ENCODE measurements at places on chromosomes 11 and 22.

GRCh38 chr11:66417000-66417399 lies 3.8 kb upstream of the NPAS4 start:
- no peak overlapping the region for H3K4me3 ChIP-seq
- no peak for DNase-seq
- H3K27me3 ChIP-seq: peaks cover 10% of the 10 kb centered on the region
- H3K36me3 ChIP-seq: no peaks in the 10 kb centered on the region

GRCh38 chr11:126352934-126353801 lies 2.3 kb upstream of the ST3GAL4 start:
- H3K27ac ChIP-seq: peak overlapping the region; percentile 96
- peaks cover 65% of the 10 kb centered on the region for H3K4me1 ChIP-seq
- H3K27me3 ChIP-seq: no peaks in the 10 kb centered on the region

GRCh38 chr22:36966851-36967540 lies 52.3 kb downstream of the TST start:
- no peak for DNase-seq
- H3K27ac ChIP-seq: no peak overlapping the region
- peaks cover 62% of the 10 kb centered on the region for H3K27me3 ChIP-seq
- no peak overlapping the region for H3K4me3 ChIP-seq
- H3K36me3 ChIP-seq: no peaks in the 10 kb centered on the region

- H3K27ac ChIP-seq: no peak overlapping the region
- H3K4me1 ChIP-seq: peaks cover 22% of the 10 kb centered on the region
- DNase-seq: peak; percentile 86
- peak overlapping the region; percentile 91 for H3K4me3 ChIP-seq
- H3K27me3 ChIP-seq: no peaks in the 10 kb centered on the region
Measured at GRCh38 chr22:31944700-31945442, 536 bp downstream of the YWHAH start.

GRCh38 chr11:109490953-109491635 lies 69.1 kb downstream of the C11orf87 start:
- no peak overlapping the region for H3K4me3 ChIP-seq
- no peaks in the 10 kb centered on the region for H3K36me3 ChIP-seq
- peaks cover 8% of the 10 kb centered on the region for H3K27me3 ChIP-seq
- peaks cover 4% of the 10 kb centered on the region for H3K4me1 ChIP-seq
- H3K27ac ChIP-seq: no peak overlapping the region

DNA sequence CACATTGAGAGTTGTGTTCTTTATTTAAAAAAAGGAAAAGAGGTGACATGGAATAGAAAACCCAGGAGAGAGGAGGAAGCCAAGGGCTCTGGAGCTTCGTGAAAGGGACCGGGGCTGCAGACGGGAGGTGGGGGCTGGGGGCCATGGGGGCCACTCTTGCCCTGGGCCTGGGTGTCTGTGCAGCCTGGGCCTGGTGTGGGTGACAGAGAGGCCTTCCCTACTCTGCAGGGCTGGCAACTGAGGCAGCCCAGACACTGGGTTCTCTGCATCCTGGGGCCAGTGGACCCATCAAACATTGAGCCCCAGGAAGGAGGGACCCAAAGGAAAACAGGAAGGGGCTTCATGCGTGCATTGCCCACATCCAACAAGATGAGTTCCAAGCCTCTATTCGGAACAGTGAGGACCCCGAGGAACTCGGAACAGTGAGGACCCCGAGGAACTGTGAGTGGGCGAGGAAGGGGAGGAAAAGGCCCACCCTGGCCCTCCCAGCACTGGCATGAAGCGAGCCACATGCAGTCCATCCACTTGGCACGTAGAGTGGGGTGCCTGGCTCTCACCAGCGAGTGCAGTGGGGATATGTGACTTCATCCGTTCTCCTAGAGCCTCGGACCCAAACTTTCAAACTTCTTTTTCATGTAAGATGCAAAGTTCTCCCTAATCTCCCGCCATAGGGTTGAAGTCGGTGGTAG lies 1121.6 kb downstream of the BRD1 start:
- no peaks in the 10 kb centered on the region for H3K4me1 ChIP-seq
- no peak overlapping the region for H3K4me3 ChIP-seq
- H3K36me3 ChIP-seq: no peaks in the 10 kb centered on the region
- no peaks in the 10 kb centered on the region for H3K27me3 ChIP-seq

DNA sequence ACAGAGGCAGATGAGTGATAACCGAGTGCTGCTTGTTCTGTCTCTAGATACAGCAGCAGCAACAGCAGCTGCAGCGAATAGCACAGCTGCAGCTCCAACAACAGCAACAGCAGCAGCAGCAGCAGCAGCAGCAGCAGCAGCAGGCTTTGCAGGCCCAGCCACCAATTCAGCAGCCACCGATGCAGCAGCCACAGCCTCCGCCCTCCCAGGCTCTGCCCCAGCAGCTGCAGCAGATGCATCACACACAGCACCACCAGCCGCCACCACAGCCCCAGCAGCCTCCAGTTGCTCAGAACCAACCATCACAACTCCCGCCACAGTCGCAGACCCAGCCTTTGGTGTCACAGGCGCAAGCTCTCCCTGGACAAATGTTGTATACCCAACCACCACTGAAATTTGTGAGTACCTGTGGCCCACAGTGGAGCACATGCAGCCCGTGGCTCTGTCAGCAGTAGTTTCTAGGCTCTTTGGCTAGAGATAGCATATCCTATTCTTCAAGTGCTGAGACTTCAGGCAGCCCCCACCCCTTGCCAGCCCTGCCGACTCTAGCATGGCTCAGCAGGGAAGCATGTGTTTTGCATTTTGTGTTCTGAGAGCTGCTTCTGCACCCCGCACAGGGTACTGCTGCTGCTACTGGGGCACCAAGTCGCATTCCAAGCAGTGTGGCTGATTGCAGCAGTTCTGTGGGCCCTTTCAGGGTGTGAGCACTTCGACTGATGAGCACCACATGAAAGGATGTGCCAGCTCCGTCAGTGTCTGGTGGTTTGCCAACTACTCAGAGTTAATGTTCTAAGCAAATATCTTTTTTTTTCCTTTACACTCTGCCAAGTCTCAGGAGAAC lies 59.2 kb downstream of the MED15 start:
- H3K27me3 ChIP-seq: no peaks in the 10 kb centered on the region
- H3K4me1 ChIP-seq: peaks cover 71% of the 10 kb centered on the region
- H3K36me3 ChIP-seq: peaks cover 30% of the 10 kb centered on the region
- no peak overlapping the region for H3K4me3 ChIP-seq
- H3K27ac ChIP-seq: peak overlapping the region; percentile 96

- no peaks in the 10 kb centered on the region for H3K27me3 ChIP-seq
- H3K4me1 ChIP-seq: peaks cover 32% of the 10 kb centered on the region
- DNase-seq: no peak
- no peak overlapping the region for H3K27ac ChIP-seq
- H3K36me3 ChIP-seq: peaks cover 6% of the 10 kb centered on the region
Measured at GRCh38 chr11:34049028-34049427, 2.5 kb upstream of the CAPRIN1 start.

DNA sequence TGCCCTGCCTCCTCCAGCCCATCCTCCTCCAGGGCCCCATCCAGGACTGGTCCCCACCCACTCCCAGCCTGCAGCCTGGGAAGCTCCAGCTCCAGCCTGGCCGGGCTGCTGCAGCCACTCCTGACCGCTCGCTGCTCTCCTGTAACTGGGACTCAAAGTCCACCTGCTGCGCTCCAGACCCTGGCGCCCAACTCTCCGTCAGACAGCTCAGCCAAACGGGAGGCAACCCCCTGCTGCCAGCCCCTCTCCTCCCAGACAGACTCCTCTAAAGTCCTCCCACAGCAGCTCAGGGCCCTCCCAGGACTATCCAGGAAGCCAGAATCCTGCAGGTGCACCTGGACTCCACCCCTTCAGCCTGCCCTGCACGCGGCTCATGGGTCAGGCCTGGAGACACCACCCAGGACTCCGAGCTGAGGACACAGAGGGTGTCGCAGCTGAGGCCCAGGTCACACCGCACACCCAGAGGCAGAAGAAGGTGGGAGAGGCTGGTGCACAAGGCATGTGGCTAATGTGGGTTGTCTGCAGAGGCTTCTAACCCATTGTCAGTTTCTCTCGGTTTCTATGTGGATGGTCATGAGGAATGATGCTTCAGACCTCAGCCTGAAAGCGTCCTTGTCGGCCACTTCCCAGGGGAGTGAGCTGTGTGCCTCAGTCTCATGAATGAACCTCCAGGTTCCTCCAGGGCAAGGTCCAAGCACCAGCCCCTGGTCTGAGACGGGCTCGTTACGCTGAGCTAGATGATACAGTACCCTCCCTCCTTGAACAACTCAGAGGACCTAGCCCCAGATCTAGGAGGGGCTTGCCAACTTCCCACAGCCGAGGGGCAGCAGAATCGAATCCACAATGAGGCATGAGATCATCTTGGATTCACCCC lies 1514.8 kb downstream of the TBC1D22A start:
- no peak for DNase-seq
- H3K36me3 ChIP-seq: no peaks in the 10 kb centered on the region
- H3K27me3 ChIP-seq: peaks cover 26% of the 10 kb centered on the region
- H3K4me3 ChIP-seq: no peak overlapping the region
- no peaks in the 10 kb centered on the region for H3K4me1 ChIP-seq

DNA sequence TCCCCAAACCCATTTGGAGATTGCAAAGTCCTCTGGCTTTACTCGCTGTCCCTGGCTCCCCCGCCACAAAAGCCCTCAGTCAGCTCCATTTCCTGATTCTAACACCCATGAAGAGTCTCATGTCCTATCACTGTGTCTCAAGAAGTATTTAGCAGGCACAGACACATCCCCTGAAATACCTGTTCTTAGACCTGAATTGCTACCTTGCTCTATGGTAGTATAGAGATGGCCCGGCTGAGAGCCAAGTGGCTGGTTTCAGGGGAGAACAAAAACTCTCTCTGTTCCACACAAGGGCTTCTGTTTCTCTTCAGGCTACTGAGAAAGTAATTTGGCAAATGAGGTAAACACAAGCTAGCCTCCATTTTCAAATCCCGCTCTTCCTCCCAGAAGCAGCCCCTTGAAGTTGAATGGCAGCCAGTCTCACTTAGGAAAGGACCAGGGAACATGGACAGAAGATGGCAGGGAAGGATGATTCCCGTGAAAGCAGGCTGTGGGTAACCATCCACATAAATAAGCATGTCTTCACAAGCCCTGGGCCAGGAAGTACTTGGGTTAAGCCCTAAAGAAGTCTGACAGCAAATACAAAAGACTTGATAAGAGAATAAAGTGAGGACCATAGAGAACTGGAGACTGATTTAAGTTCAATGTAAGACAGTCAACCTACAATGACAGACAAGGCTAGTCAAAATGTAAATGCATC lies 137.8 kb downstream of the C11orf58 start:
- no peaks in the 10 kb centered on the region for H3K27me3 ChIP-seq
- H3K36me3 ChIP-seq: no peaks in the 10 kb centered on the region
- DNase-seq: no peak
- no peak overlapping the region for H3K4me3 ChIP-seq

GRCh38 chr22:46522797-46523196 lies 14.6 kb downstream of the CELSR1 start:
- H3K4me3 ChIP-seq: no peak overlapping the region
- no peaks in the 10 kb centered on the region for H3K27me3 ChIP-seq
- no peak overlapping the region for H3K27ac ChIP-seq
- no peak for DNase-seq

DNA sequence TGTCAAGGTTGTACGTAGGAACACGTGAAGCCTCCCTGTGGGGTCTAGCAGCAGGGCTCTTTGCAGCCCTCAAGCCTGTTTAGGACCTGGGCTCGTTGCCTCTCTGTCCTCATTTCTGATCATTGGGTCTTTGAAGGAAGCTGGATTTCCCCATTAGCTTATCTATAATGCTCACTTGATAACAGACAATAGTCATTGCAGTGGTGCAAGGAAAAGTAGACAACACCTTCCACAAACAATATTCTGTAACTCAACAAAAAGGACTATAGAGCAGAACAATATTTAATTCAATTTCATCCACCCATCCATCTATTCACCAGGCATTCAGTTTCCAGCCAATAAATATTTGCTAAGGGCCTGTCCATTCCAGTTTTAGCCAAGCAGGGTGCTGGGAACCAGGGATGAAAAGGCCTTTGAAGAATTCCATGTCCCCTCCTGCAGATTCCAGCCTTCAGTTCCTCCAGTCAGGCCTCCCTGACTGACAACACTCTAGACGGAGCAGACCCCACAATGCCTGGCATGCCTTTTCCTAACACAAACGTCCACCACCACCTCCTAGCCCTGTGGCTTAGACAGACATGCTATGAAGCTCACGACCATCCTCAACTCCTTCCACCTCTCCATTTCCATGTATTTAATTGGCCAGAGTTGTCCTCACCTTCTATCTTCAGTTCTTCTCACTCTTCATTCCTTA lies 12.7 kb upstream of the POLD3 start:
- H3K27ac ChIP-seq: no peak overlapping the region
- no peaks in the 10 kb centered on the region for H3K36me3 ChIP-seq
- peaks cover 9% of the 10 kb centered on the region for H3K27me3 ChIP-seq
- H3K4me3 ChIP-seq: no peak overlapping the region
- peaks cover 8% of the 10 kb centered on the region for H3K4me1 ChIP-seq

DNA sequence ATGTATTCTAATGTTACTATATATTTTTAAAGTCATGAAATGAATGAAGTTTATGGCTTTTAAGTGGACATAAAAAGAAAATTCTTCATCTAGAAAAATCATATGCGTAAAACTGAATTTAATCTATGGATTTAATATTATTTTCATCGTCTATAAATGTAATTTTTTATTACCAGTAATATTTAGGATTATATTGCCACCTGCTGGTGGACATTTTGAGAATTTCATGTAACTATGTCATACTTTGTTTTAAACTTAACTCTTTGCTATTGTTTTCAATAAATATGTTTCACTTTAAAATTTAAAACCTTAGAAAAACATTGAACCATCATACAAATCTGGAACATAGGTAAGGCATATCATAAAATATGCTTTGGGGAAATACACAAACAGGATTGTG lies 66.5 kb upstream of the CEP126 start:
- H3K4me3 ChIP-seq: no peak overlapping the region
- H3K27ac ChIP-seq: no peak overlapping the region
- peaks cover 6% of the 10 kb centered on the region for H3K4me1 ChIP-seq
- peaks cover 2% of the 10 kb centered on the region for H3K27me3 ChIP-seq
- DNase-seq: no peak

- DNase-seq: no peak
- no peaks in the 10 kb centered on the region for H3K4me1 ChIP-seq
- no peak overlapping the region for H3K27ac ChIP-seq
- no peaks in the 10 kb centered on the region for H3K27me3 ChIP-seq
Measured at GRCh38 chr22:44050766-44051355, 26.8 kb downstream of the PARVB start.

GRCh38 chr22:48510599-48510998 lies 1317.1 kb downstream of the BRD1 start:
- H3K4me1 ChIP-seq: no peaks in the 10 kb centered on the region
- no peaks in the 10 kb centered on the region for H3K27me3 ChIP-seq
- H3K4me3 ChIP-seq: no peak overlapping the region
- DNase-seq: no peak
- H3K27ac ChIP-seq: no peak overlapping the region
